Stimulated activated CD4-positive, alpha-beta T cell treated with anti-CD3 and anti-CD28 coated beads, Interleukin-2, amount 100 ng/mL, for 4 hours (primary cell): ENCODE measurements at places on chromosomes 1 and 21.

- no peak for DNase-seq
These were observed 2.0 kb upstream of the USF1 start for GRCh38 chr1:161047436-161048420.

DNA sequence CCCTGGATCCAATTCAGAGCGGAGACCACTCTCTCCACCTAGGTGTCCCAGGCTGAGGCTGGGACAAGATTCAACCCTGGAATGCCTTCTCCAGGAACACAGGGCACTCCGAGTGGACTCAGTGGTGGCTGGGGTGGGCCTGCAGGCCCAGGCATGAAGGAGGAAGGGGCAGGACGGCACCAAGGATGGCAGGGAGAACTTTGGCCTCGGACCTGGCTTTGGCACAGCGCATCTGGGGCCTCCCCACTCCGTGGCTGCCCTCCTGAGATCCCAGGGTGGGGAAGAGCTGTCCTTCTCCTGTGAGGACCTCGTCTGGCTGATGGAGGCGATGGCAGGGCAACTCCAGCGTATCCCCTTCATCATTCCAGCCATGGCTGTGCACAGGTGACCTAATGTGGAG, 35.6 kb downstream of the DHCR24 start:
- no peak for DNase-seq

DNA sequence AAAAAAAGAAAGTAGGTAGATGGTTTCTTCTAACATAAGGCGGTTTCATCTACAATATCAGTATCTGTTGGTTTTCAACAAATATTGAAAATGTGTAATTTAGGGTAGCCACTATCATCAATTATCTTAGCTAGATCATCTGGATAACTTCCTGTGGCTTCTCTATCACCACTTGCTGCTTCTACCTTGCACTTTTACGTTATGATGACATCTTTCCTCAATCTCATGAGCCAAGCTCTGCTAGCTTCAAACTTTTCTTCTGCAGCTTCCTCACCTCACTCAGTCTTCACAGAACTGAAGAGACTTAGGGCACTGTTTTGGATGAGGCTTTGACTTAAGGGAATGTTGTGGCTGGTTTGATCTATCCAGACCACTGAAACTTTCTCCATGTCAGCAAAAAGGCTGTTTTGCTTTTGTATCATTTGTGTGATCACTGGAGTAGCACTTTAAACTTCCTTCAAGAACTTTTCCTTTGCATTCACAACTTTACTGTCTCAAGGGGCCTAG, 144.9 kb upstream of the HP1BP3 start:
- no peak for DNase-seq

GRCh38 chr1:29668551-29669157, 432.3 kb downstream of the PTPRU start:
- DNase-seq = no peak

DNA sequence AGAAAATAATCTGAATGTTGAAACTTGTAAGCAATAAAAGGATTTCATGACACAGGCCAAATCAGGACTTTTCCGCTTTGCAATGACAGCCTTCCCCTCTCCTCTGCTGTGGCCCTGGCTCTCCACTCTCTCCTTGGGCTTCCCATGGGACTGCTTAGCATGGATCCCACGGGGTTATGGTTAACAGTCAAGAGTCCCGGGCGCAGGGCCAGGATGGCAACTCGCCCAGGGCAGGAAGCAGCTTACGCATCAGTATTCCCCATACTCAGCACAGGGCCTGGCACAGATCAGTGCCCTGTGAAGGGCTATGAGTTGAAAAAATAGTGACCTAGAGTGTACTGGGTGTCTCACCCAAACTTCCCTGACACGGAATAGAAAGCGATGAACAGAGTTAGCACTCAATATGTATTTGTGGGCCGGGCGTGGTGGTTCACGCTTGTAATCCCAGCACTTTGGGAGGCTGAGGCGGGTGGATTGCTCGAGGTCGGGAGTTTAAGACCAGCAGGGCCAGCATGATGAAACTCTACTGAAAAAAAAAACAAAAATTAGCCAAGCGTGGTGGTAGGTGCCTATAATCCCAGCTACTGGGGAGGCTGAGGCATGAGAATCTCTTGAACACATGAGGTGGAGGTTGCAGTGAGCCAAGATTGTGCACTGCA, 29.1 kb upstream of the GRHL3 start:
- no peak for DNase-seq

DNA sequence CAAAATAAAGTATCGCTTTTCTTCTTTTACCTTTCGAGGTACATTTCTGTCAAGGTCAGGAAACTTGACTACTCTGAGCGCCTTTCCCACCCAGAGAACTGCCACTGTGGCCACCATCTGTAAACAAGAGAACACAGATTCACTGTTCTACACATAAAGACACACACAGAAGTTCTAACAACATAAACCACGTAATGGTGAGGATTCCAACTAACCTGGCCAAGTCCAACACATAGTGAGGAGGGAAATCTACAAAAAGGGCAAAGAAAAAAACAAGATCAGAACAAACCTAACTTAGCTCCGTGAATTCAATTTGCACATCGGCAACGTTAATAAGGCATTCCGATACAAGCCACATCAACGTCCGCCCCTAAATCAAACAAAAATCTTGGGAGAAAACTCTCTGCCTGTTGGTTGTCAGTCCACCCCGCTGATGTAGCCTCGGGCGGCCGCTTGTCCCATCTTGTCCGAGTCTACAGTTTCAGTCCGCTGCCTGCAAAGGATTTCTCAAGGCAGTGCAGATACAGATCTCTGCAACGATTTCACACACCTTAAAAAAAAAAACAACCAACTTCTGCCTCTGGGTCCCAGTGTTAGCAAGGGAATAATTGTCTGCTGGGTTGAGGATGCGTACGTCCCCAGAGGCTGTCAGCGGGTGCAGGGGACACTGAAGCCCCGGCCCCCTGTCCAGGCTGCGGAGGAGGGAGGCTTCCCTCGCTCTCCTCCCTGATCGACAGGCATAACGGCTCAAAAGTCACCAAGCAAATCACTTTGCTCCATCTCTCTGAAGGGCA, 1.0 kb downstream of the SLC35D1 start:
- DNase-seq = no peak

DNA sequence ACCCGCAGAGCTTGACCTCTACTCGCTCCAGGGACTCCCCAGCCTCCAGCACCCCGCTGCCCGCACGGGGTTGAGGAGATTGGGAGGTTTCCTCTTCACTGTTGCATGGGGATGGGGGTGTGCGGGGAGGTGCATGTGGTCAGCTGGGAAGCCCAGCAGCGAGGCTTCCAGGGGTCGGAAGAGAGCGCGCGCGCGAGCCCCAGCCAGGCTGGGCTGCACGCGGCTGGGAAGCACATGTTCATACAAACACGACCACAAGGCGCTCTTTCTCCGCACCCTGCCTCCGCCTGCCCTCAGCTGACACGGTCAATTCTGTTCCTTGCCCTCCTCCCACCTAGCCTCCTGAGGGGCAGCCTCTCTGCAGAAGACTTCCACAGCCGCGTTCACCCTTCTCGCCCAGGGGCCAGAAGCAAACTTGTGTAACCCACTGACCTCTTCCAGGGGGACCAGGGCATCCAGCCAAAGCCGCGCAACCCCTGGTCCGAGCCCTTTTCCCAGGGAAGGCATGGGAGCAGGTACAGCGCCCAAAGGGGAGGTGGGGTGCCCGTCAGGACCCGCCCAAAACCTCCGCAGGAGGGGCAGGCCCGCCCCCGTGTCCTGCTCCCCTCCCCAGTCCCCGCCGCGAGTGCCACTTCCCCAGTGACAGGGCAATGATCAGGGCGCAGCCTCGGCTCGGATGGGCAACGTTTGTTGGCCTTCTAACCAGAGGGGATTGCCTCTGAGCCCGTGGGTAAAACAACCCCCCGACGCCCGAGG, 1.3 kb downstream of the COL24A1 start:
- DNase-seq = no peak
